GDM1 (cell line): ENCODE measurements at places on chromosomes 1 and 21.

GRCh38 chr1:240610636-240611035 lies 1.3 kb downstream of the GREM2 start:
- no peak for DNase-seq

GRCh38 chr1:225662155-225662554 lies 9.2 kb upstream of the ENAH start:
- no peak for DNase-seq

DNA sequence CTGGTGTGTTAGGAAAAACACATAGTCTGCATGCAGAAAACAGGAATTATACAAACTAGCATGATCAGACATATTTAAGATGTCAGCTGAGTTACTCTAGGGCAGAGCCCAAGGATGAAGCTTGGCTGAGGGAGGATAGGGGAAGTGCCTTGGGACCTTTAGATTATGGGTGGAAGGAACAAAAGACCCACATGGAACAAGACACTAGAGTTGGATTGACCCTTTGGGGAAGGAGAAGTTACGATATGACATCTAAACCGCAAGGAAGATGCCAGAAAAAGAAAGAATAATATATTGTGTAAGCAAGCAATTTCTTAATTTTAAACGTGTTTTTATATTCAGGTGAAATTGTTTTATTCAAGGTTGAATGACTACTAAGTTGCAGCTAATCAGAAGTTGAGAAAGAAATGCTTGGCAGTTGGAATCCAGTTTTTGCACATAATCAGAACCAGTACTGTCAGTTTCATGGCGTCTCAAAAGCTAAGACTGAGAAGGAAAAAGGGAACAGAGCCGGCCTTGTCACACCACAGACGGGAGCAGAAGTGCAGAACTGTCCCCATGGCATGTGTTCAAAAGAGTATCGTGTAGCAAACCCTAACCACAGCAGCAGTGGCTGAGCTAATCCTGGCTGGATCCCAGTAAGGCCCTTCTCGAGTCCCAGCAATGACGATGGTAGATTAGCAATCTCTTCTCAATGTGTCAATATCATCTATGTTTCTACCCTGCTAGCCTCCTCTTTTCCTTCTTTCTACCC lies 31.2 kb upstream of the IFNAR2 start:
- DNase-seq = peak; percentile 61

DNA sequence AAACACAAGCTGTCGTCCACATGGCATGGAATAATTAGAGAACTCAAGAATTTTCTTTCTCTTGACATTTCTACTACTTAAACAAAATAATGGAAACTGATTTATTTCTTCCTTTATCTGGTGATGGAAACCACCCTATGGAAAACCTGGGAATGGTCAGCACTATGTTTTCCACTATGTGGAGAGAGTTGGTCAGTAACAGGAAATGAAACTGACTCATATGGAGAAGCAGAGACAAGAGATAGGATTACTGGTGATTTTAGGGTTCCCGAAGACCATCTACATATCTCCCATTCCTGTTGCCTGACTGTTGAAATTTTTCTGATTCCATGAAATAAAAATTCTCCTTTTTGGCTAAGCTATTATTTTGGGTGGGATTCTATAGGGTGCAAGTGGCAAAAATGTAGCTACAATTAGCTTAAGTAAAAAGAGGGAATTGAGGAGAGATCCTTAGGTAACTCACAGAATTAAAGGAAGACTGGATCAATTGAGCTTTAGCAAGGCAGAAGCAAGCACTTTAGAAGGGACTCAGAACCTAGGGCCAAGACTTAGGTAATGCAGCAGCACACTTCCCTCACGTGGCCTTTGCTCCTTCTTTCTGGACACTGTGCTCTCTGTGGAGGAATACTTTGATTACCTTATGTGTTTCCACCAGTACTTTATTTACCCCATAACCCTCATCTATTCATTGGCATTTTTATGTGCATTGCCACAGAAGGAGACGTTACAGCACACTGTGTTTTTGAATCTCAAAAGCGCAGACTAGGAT lies 89.6 kb downstream of the LEPR start:
- DNase-seq = no peak

- no peak for DNase-seq
Measured at GRCh38 chr1:8860738-8861516, 17.6 kb downstream of the ENO1 start.

DNA sequence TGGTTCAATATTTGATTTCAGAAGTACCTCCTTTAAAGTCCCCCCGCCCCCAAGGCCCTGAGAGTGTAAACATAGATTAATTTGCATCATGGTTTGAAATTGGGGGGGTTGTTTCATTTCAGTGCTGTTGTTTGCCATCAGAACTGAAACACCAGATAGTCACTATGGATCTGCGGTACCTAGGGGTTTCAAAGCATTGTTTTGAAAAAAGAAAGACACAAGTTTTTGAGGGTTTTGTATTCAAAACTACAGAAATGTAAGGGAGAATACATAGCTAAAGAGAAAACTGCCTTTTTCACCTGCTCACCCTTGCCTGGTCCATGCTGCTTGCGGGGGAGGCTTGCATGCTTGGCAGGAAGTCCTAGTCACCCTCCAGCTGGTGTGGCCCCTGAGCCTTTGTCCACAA lies 59.3 kb downstream of the ACP6 start:
- no peak for DNase-seq

DNA sequence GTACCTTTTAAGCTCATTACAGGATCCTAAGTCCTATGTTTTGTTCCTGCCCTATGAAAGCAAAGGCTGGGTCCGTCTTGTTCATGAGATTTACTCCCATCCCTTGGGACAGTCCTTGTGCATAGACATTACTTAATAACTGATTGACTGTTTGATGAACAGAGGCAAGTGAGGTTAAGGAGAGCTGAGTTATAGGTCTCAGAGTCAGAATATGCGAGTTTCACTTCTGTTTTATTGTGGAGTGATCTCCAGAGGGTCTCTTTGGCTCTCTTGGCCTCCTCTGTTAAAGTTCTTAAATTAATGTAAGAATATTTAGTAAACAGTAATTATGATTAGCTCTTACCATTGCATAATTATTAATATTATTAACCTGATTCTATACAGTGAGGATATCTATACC lies 52.6 kb downstream of the BRINP2 start:
- DNase-seq = no peak

GRCh38 chr1:30242722-30243457 lies 480.5 kb downstream of the MATN1 start:
- no peak for DNase-seq

- no peak for DNase-seq
Measured at GRCh38 chr1:14672005-14672404, 73.5 kb downstream of the KAZN start.

GRCh38 chr1:2460996-2461751 lies 14.9 kb upstream of the PLCH2 start:
- DNase-seq = no peak

- no peak for DNase-seq
Measured at GRCh38 chr1:174519844-174520243, 72.1 kb downstream of the GPR52 start.

- no peak for DNase-seq
Measured at GRCh38 chr1:19425646-19426239, 59.6 kb downstream of the CAPZB start.

GRCh38 chr1:225534135-225534534 lies 106.3 kb upstream of the LBR start:
- no peak for DNase-seq

DNA sequence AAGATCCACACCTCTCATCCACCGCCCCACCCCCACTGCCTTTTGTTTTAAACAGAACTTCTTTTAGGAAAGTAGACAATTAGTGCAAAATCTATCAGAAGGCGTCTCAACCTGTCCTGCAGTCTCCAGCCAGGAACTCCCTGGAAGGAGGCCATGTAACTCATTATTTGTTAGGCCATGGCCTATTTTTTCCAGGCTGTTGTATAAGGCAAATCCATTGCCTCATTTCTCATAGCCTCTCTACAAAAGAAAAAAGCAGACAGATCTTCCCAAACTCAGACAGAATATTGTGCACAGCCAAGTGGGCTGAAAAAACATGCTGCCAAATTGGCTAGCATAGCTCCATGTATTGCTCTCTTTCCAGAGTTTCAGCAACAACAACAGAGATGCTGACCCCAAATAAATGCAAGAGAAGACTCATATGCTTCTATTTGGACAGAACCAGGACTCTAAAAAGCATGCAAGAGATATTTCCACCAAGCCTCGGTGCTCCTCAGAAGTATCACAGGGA lies 770.7 kb upstream of the CXADR start:
- DNase-seq = no peak

DNA sequence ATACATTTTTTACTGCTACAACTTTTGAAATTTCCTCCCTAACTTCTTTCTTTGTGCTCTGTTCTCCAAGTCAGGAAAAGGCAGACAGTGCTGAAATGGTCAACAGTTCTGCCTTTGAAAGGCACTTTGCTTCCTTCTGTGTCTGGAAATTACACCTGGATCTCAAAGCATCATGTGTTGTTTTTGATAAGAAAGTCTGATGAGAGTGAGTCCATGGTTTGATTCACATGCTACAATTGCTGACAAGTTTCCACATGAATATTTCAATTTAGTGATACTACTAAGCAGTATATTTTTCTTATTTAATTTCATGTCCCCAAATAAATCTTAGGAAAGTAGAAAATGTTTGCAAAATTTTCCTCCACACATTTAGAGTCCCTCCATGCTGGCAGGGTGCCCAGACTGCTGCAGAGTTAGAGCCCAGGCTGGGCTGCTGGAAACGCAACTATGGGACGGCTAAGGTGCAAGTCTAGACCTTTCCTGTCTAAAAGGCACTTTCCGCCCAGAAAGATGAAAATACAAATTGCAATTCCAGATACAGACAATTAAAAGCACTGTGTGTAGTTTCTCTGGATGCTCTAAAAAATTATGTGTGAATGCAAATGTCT lies 96.6 kb upstream of the RUNX1 start:
- DNase-seq = no peak

DNA sequence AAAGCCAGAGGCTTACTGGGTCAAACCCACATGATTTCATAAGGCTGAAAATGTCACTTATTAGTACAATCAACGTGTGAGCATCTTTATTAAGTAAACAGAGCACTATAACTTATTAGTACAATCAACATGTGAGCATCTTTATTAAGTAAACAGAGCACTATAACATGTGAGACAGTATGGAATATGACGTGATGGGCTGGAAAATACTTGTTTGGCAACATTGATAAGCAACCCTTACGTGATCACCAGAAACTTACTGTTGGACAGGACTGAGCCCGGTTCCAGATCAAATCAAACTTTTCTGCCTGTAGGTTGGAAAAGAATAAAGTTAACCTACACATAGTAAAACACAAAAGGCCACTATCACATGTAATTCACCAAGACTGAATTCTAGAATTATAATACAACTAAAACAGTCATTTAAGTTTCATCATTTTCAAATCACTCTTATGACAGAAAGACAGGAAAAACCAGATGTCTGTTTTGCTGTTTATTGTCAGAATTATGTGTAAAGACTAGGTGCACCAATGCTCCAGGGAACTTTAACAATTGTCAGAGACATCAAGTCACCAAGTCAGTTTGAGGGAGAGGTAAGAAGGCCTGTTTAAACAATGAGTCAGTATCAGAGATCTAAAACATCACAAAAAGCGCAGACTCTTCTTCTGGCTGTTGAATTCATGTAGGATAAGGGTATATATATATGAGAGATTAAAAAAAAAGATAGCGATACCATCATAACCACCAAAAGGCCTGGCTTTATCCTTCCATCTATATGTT lies 15.7 kb downstream of the ATPAF1 start:
- no peak for DNase-seq

GRCh38 chr1:107228704-107229371 lies 88.0 kb downstream of the NTNG1 start:
- DNase-seq = no peak
